Heart right ventricle (tissue), 16 donors: ENCODE measurements at places on chromosomes 4 and X.

- peak; percentile 63 for DNase-seq
These were observed 181.9 kb downstream of the AFAP1 start for GRCh38 chr4:7757501-7758471.

- no peak for DNase-seq
These were observed 369.8 kb downstream of the DTHD1 start for GRCh38 chr4:36651253-36651652.

DNA sequence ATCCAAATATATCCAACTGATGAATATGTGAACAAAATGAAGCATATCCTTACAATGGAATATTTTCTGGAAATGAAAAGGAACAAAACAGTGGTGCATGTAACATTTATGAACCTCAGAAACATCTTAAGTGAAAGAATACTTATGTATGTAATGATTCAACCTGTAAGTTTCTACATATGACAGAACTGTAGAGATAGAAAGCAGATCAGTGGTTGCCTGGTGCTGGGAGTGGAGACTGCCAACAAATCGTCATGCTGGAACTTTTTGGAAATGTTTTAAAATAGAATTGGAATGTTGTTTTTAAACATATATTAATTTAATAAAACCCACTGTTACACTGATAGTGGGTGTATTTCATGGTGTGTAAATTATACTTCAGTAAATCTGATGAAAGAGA, 667.5 kb downstream of the RAPGEF2 start:
- DNase-seq = no peak

DNA sequence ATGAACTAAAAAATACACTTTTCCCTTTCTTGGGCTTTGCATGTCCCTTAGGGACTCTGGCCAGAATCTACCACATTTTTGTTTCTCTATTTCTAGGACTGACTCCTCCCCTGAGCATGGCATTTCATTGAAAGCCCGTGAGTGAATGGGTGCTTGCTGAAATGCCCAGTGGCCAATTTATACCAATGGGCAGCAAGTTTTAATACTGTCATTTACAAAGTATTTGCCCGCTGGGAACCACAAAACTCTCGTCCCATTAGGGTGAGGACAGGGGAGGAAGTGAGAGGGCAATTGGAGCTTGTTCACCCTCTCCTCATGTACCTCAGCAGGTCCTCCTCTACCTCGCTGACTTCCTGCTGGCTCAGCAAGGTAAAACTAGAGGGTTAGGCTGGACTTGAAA, 1.1 kb downstream of the SRPX2 start:
- no peak for DNase-seq

DNA sequence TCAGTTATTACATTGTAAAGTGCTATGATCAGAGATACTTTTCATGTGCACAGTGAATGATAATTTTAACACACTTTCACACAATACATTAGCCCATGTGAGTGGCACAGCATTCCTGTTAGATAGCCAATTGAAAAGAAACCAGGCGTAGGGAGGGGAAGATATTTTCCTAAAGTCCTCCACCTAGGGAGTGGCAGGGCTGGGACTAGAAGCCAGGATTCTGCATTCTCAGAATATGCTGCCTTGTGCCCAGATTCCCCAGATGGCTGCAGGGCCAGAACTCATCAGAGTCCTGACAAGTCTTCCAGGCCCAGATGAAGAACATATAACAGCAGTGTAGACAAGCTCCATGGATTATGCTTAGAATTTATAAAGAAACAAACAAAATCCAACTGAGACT, 350.2 kb downstream of the AFF2 start:
- DNase-seq = no peak

- no peak for DNase-seq
These were observed 15.8 kb upstream of the VEGFD start for GRCh38 chrX:15399962-15400391.
